CD8-positive, alpha-beta memory T cell (primary cell): ENCODE measurements at places on chromosomes 13 and 19.
A peak's percentile ranks its signal among the peaks of the same experiment; 100 is the strongest.

- H3K27ac ChIP-seq: no peak overlapping the region
- no peak overlapping the region for H3K4me3 ChIP-seq
- no peaks in the 10 kb centered on the region for H3K4me1 ChIP-seq
- H3K36me3 ChIP-seq: no peaks in the 10 kb centered on the region
- peaks cover 21% of the 10 kb centered on the region for H3K27me3 ChIP-seq
Observed at GRCh38 chr19:50777830-50778303, 7.6 kb downstream of the GPR32 start.

GRCh38 chr13:111946214-111946613 lies 120.7 kb upstream of the SOX1 start:
- no peaks in the 10 kb centered on the region for H3K27me3 ChIP-seq
- no peak for DNase-seq
- no peak overlapping the region for H3K4me3 ChIP-seq
- H3K4me1 ChIP-seq: no peaks in the 10 kb centered on the region

- peak; percentile 8 for DNase-seq
- H3K4me3 ChIP-seq: no peak overlapping the region
- H3K27ac ChIP-seq: no peak overlapping the region
Observed at GRCh38 chr13:73825143-73825542, 309.1 kb downstream of the KLF12 start.

DNA sequence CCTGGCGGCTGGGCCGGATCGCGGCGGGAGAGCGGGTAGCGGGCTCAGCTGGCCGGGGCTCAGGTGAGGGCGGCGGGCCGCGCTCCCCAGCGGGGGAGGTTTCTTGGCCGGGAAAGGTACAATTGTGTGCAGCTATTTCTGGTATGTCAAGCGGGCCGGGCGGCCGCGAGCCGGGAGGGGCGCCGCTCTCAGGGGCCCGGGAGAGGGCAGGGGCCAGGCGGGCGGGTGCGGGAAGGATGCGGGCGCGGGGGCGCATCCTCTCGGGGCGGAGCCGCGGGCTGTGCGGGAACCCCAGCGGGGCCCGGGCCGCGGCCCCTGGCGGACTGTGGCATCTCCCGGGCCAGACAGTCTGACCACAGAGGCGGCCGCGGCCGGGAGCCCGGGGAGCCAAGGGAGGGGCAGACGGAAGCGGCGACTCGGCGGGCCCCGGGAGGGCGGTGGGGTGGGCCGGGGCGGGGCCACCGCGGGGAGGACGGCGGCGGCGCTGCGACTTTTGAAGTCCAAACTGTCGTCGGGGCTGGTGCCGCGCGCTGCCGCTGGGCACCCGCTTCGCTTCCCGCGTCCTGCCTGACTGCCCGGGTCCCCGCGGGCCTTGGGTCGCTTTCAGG lies at the start of gene LMO7:
Gene LMO7, plus strand, starts transcription at position 503 of the 608 bp plus-strand sequence. CDS start 328 bp downstream, outside the sequence.
- peaks cover 4% of the 10 kb centered on the region for H3K4me1 ChIP-seq
- DNase-seq: peak; percentile 42
- H3K36me3 ChIP-seq: no peaks in the 10 kb centered on the region
- peak within 1 kb of the TSS; percentile 7 for H3K27ac ChIP-seq
- no peaks in the 10 kb centered on the region for H3K27me3 ChIP-seq

- no peaks in the 10 kb centered on the region for H3K36me3 ChIP-seq
- H3K27me3 ChIP-seq: no peaks in the 10 kb centered on the region
- H3K27ac ChIP-seq: no peak overlapping the region
Observed at GRCh38 chr13:76481738-76482137, 404.5 kb downstream of the KCTD12 start.

DNA sequence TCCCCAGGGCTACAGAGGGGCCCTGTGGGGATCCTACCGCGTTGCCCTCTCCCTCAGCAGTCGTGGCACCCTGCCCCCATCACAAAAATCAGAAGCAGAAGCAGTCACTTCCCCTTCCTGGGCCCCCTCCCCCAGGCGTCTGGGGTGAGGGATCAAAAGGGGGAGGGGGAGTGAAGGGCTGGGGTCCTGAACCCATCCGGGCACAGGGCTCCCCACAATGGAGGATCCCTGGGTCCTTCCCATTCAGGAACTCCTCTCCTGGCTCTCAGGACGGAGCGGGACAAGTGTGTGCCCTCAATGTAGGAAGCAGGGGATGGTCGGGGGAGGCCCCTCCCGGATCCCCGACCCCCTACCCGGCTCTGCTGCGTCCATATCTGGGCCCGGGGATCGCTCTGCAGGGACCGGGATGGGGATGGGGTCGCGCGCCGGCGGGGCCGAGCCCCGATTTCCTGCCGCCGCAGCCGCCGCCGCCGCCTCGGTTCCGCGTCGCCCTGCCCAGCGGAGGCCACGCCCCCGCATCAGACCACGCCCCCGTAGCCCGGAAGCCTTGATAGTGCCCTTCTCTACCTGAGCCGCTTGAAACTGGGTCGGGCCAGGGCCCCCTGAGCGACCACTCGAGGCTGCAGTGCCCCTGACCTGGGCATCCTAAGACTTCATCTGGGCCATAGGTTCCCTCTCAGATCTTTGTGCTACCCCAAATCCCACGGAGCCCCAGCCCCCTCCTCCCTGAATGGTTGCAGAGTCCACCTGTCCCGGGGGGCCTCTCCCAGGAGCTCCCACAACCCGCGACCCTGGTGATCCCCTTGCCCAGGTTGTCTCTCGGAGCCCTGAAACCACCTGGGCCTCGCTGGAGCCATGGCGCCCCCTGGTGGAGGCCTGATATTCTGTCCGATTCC lies at the start of gene GMIP:
Gene GMIP, minus strand, starts transcription at position 500 of the 896 bp plus-strand sequence. Its CDS starts 128 bp downstream, at position 372.
- peaks cover 20% of the 10 kb centered on the region for H3K4me1 ChIP-seq
- no peaks in the 10 kb centered on the region for H3K27me3 ChIP-seq
- H3K36me3 ChIP-seq: peaks cover 25% of the 10 kb centered on the region
- peak within 1 kb of the TSS; percentile 84 for H3K27ac ChIP-seq

GRCh38 chr19:23554548-23554947 lies 132.5 kb downstream of the ZNF675 start:
- DNase-seq: no peak
- no peak overlapping the region for H3K27ac ChIP-seq
- no peaks in the 10 kb centered on the region for H3K27me3 ChIP-seq
- no peaks in the 10 kb centered on the region for H3K36me3 ChIP-seq

- no peaks in the 10 kb centered on the region for H3K36me3 ChIP-seq
- no peak for DNase-seq
- peak overlapping the region; percentile 54 for H3K4me3 ChIP-seq
Observed at GRCh38 chr19:39558624-39559117, 18.7 kb upstream of the EID2 start.

DNA sequence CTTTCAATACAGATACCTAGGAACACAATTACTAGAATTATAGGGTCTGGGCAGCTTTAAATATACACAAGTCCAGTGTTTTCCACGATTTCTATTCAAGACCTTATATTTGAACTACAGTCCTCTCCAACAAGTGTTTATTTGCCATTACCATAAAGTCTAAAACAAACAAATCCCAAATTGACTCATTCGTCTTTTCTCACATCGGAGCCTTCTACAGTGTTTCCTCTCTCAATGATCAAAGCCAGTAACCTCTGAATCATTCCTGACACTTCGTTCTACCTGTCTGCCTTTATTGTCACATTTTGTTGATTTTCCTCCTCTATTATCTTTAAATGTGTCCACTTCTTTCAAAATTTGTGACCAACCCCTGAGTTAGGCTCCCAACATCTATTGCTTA lies 1356.5 kb upstream of the SLC10A2 start:
- H3K27me3 ChIP-seq: no peaks in the 10 kb centered on the region
- H3K36me3 ChIP-seq: no peaks in the 10 kb centered on the region
- DNase-seq: no peak

DNA sequence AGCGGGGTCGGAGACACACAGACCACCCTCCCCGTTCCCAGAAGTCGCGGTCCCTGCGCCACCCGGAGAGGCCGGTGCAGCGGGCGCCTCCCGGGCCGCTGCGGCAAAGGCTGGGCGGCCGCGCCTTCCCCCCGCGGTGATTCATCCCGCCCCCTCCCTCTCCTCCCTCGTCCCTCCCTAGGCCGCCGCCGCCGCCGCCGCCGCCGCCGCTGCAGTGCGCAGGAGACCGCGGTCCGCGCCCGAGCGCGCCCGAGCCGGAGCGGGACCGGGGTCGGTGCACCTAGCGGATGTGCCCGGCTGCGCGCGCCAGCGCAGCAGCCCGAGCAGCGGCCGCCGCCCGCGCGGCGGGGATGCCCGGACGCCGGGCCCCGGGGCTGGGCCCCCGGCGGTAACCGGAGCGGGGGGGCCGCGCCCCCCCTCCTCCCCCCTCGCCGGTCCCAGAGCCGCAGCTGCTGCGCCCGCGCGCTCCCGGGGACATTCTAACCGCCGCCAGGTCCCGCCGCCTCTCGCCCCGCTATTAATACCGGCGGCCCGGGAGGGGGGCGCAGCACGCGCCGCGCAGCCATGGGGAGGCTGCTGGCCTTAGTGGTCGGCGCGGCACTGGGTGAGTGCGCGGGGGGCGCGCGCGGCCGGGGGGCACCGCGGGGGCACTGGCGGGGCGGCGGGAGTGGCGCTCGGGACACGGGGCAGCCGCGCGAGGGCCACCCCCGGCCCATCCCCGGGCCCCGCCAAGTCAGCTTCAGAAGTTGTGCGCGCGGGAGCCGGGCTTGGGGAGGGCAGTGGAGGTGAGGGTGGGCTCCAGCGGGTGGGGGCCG lies at the start of gene SCN1B:
Gene SCN1B, plus strand, starts transcription at position 214 of the 815 bp plus-strand sequence. Its CDS starts 351 bp downstream, at position 565.
- no peak within 1 kb of the TSS for H3K27ac ChIP-seq
- peaks cover 3% of the 10 kb centered on the region for H3K27me3 ChIP-seq
- H3K4me3 ChIP-seq: no peak within 1 kb of the TSS
- H3K4me1 ChIP-seq: peaks cover 6% of the 10 kb centered on the region
- no peaks in the 10 kb centered on the region for H3K36me3 ChIP-seq

GRCh38 chr13:57633950-57634838 lies 2.6 kb downstream of the PCDH17 start:
- peaks cover 10% of the 10 kb centered on the region for H3K27me3 ChIP-seq
- no peak overlapping the region for H3K4me3 ChIP-seq
- DNase-seq: no peak
- no peaks in the 10 kb centered on the region for H3K36me3 ChIP-seq
- no peak overlapping the region for H3K27ac ChIP-seq
- peaks cover 11% of the 10 kb centered on the region for H3K4me1 ChIP-seq

- no peaks in the 10 kb centered on the region for H3K27me3 ChIP-seq
- H3K36me3 ChIP-seq: no peaks in the 10 kb centered on the region
- no peak overlapping the region for H3K4me3 ChIP-seq
- no peak overlapping the region for H3K27ac ChIP-seq
- no peak for DNase-seq
- H3K4me1 ChIP-seq: peaks cover 14% of the 10 kb centered on the region
Observed at GRCh38 chr13:45373162-45373547, 32.2 kb upstream of the TPT1 start.

DNA sequence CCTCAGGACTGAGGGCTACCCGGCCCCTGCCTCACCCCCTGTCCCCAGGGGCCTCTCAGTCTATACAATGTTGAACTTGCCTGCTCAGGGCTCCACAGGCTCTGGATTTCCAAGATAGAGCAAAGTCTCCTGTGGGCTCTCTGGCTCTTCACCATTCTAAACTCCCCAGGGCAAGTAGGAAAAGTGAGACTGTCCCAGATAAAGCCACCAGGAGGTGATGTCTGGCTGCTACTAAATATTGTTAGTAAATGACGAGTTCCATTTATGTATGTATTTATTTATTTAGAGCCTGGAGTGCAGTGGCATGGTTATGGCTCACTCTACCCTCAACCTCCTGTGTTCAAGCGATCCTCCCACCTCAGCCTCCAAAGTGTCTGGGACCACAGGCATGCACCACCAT lies 73.6 kb upstream of the SIAH3 start:
- no peaks in the 10 kb centered on the region for H3K27me3 ChIP-seq
- H3K36me3 ChIP-seq: no peaks in the 10 kb centered on the region
- H3K27ac ChIP-seq: no peak overlapping the region
- DNase-seq: no peak

DNA sequence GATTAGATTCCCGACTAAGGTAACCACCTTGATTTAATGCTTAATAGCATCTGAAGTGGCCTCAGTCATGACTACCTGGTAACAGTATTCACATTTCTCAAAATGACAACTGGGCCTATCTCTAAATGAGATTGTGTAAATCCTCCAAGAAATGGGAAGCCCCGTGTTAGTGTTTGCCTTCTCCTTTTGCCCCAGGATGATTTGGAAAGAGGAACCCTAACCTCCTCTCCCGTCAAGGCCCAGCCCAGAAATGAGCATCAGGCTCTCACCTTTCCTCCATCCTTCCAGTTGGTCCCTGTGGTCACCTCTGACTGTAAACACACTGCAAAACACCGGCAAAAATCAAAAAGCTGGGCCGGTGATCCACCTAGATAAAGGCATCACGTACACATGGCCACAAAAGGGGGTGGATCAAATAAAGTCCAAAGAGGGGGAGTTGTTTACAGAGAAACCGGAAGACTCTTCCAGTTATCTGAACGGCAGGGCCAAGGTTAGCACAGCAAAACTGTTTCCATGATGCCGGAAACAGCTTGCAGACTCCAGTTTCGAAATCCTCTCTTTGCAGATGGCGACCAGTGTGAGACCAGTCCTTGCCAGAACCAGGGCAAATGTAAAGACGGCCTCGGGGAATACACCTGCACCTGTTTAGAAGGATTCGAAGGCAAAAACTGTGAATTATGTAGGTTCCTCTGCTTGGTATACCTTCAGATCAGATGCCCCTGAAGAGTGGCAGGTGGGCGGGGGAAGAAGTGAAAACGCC lies 16.4 kb downstream of the F10 start:
- no peaks in the 10 kb centered on the region for H3K27me3 ChIP-seq
- H3K4me1 ChIP-seq: no peaks in the 10 kb centered on the region
- no peak overlapping the region for H3K27ac ChIP-seq
- no peak for DNase-seq
- H3K4me3 ChIP-seq: no peak overlapping the region
- H3K36me3 ChIP-seq: no peaks in the 10 kb centered on the region

- H3K4me1 ChIP-seq: no peaks in the 10 kb centered on the region
Observed at GRCh38 chr19:10262771-10263170, 8.1 kb upstream of the ICAM1 start.

GRCh38 chr19:33795370-33796163 lies 1.1 kb upstream of the KCTD15 start:
- H3K4me3 ChIP-seq: no peak overlapping the region
- no peaks in the 10 kb centered on the region for H3K36me3 ChIP-seq
- H3K27me3 ChIP-seq: peaks cover 13% of the 10 kb centered on the region
- no peak for DNase-seq

DNA sequence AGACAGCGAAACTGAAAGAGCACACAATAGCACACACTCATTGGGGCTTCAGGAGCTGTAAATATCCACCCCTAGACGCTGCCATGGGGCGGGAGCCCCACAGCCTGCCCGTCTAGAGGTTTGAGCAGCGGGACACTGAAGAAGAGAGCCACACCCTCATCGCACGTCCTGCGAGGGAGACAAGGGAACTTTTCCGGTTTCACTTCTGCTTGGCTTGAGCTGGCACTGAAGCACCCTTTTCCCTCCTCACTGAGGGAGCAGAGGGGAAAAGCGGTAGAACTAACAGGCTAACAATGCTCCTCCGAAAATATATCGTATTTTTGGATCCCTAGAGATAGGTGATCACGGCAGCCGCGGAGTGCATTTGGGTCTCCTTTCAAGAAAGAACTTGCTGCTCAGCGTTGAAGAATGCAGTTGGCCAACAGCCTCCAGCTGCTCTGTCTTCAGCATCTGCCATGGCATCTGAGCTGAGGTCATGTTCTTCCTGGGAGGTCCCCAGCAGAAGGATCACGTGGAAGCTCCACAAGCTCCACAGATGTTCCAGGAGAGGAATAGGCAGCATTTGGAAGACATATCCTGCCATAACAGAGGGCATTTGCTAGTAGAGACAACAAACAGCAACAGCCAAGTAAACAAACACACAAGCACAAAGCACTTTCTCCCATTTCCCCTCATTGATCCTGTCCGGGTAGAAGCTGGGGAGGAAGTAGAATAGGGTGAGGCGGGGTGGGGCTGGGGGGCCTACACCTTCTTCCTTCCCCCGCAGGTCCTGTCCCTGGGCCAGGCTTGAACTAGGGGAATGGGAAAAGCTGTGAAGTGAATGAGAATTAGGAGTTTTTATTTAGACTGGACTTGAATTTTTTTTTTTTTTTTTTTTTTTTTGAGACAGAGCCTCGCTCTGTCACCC lies 44.8 kb upstream of the ALOX5AP start:
- H3K4me1 ChIP-seq: no peaks in the 10 kb centered on the region
- no peaks in the 10 kb centered on the region for H3K36me3 ChIP-seq
- peak overlapping the region; percentile 11 for H3K4me3 ChIP-seq
- no peak for DNase-seq
- H3K27me3 ChIP-seq: no peaks in the 10 kb centered on the region
- H3K27ac ChIP-seq: no peak overlapping the region
